Hair follicle dermal papilla cell (primary cell): ENCODE measurements at places on chromosomes 11 and 22. TPM values are rescaled to one million over a fixed set of nuclear protein-coding genes. Genes with fewer than 3 reads are reported as not detected.

The C11orf42 gene
- total RNA-seq = 0.16 TPM in 1 of 2 replicates, not detected in the other

The PANX3 gene
- not detected in 2 replicates for total RNA-seq

The VPREB3 gene
- not detected in 2 replicates for total RNA-seq

The HTR3B gene
- not detected in 2 replicates for total RNA-seq

The TCN2 gene
- 9.9 and 21.4 TPM in 2 replicates for total RNA-seq

The POLR3H gene
- 33.6 and 42.0 TPM in 2 replicates for total RNA-seq

The KLHL35 gene
- total RNA-seq = 1.5 and 2.2 TPM in 2 replicates

The ART1 gene
- total RNA-seq = not detected in 2 replicates

The RGL4 gene
- total RNA-seq = not detected in 2 replicates

The RFPL2 gene
- total RNA-seq = not detected in 2 replicates

The CDC42BPG gene
- 0.12 and 0.32 TPM in 2 replicates for total RNA-seq

The CDCA5 gene
- total RNA-seq = 1.3 and 1.5 TPM in 2 replicates

The EFCAB6 gene
- total RNA-seq = 2.6 TPM in 2 replicates

The MOGAT2 gene
- total RNA-seq = not detected in 2 replicates

The MRGPRX4 gene
- not detected in 2 replicates for total RNA-seq

The PAK1 gene
- total RNA-seq = 44.1 and 46.6 TPM in 2 replicates

The SNX32 gene
- 0.97 and 1.3 TPM in 2 replicates for total RNA-seq

The CFAP300 gene
- total RNA-seq = 6.0 and 7.2 TPM in 2 replicates

The MS4A6A gene
- total RNA-seq = not detected in 2 replicates

The UQCC3 gene
- total RNA-seq = 4.4 and 5.6 TPM in 2 replicates

The OR9G1 gene
- total RNA-seq = not detected in 2 replicates

The BIK gene
- total RNA-seq = not detected in 2 replicates

The PLXNB2 gene
- total RNA-seq = 125 and 138 TPM in 2 replicates

The ALX4 gene
- 14.7 and 17.5 TPM in 2 replicates for total RNA-seq

The CCDC81 gene
- 0.49 and 0.73 TPM in 2 replicates for total RNA-seq

The UBQLNL gene
- total RNA-seq = 0.32 and 0.49 TPM in 2 replicates

The OR8G5 gene
- not detected in 2 replicates for total RNA-seq

The SELENOM gene
- 144 and 174 TPM in 2 replicates for total RNA-seq

The FSHB gene
- total RNA-seq = not detected in 2 replicates

The SSTR3 gene
- not detected in 2 replicates for total RNA-seq

The GDPD4 gene
- not detected in 2 replicates for total RNA-seq

The OR8D4 gene
- total RNA-seq = not detected in 2 replicates

The CCDC73 gene
- not detected in 2 replicates for total RNA-seq

The RBMXL2 gene
- 0.16 TPM in 1 of 2 replicates, not detected in the other for total RNA-seq

The RIN1 gene
- 32.3 and 32.9 TPM in 2 replicates for total RNA-seq

The CADM1 gene
- total RNA-seq = 9.0 and 26.1 TPM in 2 replicates

The NCR3LG1 gene
- 6.0 and 9.1 TPM in 2 replicates for total RNA-seq

The ZC3H12C gene
- total RNA-seq = 11.2 and 12.5 TPM in 2 replicates

The SCO2 gene
- total RNA-seq = 3.2 and 6.1 TPM in 2 replicates

The IL17REL gene
- total RNA-seq = not detected in 2 replicates

The GGT1 gene
- 1.1 and 1.9 TPM in 2 replicates for total RNA-seq

The C11orf52 gene
- 0.49 and 1.3 TPM in 2 replicates for total RNA-seq

The SCGB1A1 gene
- not detected in 2 replicates for total RNA-seq

The NPAS4 gene
- under 0.01 TPM in 1 of 2 replicates, not detected in the other for total RNA-seq

The IGSF22 gene
- under 0.01 TPM in 1 of 2 replicates, not detected in the other for total RNA-seq

The IGLL1 gene
- total RNA-seq = not detected in 2 replicates
